ENCODE measurements at places on chromosomes 1 and 21.

DNA sequence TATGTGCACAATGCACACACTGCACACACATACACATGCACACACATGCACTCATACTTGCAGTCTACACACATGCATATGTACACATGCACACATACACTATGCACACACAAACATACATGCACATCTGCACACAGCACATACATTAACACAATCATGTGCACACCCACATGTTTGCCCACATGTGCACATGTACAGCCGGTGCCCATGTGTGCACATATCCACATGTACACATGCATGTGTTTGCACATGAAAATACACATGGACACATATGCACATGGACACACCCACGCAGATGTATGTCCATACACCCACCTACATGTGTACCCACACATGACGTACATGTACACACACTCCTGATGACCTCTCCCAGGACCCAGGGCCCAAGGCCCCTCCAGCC lies 105.1 kb upstream of the ACTRT2 start:
- no peak for DNase-seq

DNA sequence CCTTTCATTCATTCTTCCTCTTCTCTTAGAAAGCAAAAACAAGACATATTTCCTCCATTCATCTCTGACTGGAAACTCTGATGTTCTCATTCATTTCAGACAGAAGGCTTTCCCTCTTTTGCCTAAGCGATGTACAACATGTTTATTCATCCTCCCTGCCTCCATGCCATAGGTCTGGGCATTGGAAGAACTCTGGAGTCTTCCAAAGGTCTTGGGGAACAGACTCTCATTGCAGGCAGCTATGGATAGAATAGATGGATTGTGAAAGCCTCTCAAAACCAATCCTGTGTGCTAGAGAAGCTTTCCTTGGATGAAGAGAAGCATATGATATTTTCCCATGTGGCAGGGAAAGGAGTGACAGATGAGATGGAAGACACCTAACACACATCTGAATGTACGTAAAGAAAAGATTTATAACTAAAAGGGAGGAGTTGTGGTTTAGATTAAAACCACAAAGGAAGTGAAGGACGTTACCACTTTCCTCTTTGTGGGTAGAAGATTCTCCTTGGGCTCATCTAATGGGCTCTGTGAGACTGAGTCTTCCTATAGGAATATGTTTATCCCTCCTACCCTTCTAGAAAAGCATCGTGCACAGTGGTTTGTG lies 38.7 kb downstream of the BCL9 start:
- no peak for DNase-seq

DNA sequence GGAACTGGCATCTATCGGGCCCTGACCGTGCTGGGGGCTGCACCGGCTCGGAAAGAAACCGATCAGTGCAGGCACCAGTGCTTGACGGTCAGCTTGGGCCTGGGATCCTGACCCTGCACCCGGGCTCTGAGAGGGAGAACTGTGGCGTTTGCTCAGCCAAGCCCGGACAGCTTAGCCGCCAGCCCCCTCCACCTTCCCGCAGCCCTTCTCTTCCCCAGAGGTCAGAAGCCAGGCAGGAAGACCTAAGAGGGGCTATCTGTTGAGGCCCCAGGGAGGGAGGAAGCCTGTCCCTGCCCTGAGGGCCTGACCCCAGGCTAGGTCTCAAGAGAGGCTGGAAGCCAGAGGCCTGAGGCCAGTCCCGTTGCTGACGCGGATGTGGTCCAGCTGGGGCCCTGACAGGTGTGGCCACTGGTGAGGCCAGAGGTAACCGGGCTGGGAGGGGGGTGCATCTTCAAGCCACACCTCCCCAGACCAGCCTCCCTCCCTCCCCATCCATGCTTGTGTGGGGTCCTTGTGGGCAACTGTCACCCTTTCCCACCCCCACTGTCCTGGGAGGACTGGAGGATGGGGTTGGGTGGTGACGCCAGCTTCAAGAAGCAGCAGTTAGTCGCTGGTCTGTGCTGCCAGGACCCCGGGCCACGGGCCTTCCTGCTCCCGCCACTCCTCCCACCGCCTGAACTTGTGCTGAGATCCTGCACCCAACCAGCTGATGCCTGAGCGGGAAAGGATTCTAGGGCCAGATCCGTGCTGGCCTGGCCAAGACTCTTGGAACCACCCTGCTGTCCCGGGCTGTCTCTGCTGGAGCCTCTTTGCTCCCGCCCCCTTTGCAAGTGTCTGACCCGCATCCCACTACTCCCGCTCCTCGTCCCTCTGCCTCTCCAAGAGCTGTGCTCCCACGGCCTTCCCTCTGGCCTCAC lies 2.6 kb upstream of the DVL1 start:
- no peak for DNase-seq

GRCh38 chr1:155106862-155107261 lies 20.8 kb upstream of the EFNA1 start:
- no peak for DNase-seq

DNA sequence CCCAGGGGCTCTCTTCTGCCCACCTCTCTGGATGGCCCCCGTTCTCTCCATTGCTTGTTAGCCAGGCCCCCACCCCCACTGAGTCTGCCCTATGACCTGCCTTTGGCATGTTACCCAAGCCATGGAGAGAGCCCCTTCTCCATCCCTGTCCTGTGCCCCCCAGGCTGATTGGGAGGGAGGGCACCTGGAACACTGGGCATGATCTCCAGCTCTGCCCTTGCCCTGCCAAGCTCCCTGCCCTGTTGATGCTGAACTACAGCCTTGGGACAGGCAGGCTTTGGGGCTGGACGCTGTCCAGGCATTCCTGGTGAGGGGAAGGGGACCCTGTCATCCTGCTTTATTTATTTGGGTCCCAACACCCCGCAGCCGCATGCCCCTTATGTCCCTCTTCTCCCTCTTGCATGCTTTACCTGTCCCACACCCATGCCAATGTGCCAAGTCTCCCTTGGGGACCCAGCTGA lies 10.7 kb downstream of the TRIM46 start:
- no peak for DNase-seq

DNA sequence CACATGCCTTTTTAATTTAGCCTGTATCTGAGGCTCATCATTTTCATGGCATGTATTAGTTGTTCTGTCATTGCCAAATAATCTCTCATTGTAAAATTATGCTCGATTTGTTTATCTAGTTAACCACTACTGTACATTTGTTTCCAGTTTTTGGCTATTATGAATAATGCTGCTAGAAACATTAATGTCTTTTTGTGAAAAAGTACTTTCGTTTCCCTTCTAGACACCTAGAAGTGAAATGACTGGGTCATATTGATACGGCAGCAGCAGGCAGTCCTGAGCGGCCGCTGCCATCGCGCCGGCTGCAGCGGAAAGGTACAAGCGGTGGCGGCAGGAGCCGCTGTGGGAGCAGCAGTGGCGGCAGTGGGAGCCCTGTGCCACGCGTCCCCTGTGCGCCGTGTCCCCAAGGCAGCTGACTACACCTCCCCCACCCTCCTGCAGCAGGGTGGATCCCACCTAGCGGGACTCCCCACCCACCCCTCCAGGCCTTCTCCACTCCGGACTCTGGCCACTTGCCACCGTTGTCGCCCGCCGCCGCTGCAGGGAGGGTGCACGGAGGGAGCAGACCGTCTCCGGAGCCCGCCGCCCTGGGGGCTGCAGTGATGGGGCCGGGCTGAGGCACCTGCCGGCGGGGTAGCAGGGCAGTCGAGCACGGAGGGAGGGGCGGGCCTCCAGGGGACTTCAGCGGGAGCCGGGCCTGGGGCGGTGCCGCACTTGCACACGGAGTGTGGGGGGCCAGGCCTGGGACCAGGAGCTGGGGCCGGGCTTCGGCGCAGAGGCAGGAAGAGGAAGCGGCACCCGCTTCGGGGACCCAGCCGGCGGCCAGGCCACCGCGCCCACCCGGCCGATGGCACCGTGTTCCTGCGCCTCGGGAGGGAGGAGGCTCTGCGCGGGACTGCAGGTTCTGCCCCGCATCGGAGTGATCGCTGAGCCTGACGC lies 66.8 kb upstream of the RGS7 start:
- DNase-seq: no peak

- no peak for DNase-seq
Measured at GRCh38 chr1:92940541-92940940, 20.7 kb downstream of the DIPK1A start.

GRCh38 chr1:232016616-232017015 lies 390.0 kb downstream of the DISC1 start:
- DNase-seq: no peak

- peak; percentile 20 for DNase-seq
Measured at GRCh38 chr1:156677616-156678596, 699 bp upstream of the NES start.

GRCh38 chr1:10718083-10718415 lies 78.4 kb downstream of the CASZ1 start:
- no peak for DNase-seq

- DNase-seq: no peak
Measured at GRCh38 chr1:79663916-79664315, 657.4 kb upstream of the ADGRL4 start.

GRCh38 chr1:17538428-17539117 lies 925 bp upstream of the ARHGEF10L start:
- DNase-seq: no peak

GRCh38 chr1:218556016-218556415 lies 210.9 kb downstream of the TGFB2 start:
- DNase-seq: no peak

- no peak for DNase-seq
Measured at GRCh38 chr1:159441360-159441759, 1.8 kb downstream of the OR10J1 start.

DNA sequence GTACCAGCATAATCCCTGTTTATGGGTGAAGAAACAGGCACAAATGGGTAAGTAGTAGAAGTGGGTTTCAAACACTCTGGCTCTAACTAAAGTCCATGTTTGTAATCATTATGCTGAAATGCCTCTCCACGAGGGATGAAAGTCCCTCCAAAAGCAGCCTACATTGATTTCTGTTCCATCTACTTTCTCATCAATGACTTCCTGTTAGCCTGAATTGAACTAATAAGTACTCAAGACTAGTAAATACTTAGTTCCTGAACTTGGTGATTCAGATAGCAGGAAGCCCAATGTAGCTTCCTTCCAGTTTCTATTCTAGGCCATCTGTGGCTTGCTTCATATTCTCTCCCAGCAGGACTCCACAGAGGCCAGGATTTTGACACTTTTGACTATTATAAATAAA lies 11.3 kb upstream of the BACH1 start:
- peak; percentile 30 for DNase-seq

GRCh38 chr1:92968138-92969032 lies 7.1 kb upstream of the DIPK1A start:
- DNase-seq: no peak

DNA sequence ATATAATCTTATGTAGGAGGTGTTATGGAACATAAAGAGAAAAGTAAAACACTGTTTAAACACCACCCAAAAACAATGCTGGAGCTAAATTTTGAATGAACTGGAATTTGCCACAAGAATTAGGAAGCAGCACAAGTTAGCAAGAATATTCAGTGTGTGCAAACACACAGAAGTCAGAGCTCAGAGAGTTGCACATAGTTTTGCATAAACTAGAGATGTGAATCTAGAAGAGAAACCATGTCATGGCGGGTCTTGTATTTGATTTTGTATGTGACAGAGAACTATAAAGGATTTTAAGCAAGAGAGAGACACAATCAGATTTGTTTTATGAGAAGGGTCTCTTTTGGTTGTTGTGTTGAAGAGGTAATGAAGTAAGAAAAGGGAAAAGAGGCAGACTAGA lies 38.2 kb downstream of the SELENOF start:
- no peak for DNase-seq

DNA sequence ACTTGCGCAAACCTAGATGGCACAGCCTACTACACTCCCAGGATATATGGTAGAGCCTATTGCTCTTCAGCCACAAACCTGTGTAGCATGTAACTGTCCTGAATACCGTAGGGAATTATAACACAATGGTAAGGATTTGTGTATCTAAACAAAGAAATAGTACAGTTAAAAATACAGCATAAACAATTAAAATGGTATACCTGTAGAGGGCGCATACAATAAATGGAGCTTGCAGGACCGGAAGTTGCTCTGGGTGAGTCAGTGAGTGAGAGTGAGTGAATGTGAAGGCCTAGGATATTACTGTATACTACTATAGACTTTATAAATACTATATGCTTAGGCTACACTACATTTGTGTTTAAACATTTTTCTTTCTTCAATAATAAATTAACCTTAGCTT lies 99.3 kb downstream of the PLD5 start:
- DNase-seq: no peak

- DNase-seq: no peak
Measured at GRCh38 chr1:193733674-193734073, 547.3 kb upstream of the B3GALT2 start.

DNA sequence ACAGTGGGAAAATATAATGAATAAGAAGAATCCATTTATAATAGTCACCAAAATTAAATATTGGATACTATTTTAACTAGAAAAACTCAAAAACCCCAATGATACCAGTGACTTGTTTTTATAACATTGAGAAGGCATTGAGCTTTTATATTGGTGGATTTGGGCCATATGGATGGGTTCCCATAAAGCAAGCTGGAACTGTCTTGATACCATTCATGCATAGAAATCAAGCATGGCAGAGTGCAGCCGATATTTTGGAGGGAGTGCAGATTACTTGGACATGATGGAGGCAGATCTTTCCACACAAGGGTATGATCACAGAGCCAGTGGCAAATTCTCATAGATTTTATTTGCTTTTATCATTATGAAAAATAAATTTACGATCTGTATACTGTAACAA lies 3.8 kb upstream of the RWDD3 start:
- DNase-seq: no peak

DNA sequence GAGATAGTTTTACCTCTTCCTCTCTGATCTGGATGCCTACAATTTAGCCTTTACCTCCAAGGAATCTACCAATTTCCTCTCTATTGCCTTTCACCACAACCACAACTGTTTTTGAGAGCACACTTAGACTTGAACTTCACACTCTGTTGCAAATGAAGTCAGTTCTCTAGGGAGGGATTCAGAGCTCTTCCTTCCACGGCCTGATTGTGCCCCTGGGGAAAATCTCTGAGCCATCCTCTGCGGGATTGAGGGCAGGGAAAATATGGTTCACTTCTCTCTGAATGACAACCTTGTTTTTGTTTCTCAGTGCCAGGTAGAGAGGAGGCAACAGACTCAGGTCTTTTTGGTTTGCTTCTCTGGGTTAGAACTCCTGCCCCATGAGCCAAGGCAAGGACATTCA lies 35.4 kb upstream of the BCL10 start:
- DNase-seq: no peak

DNA sequence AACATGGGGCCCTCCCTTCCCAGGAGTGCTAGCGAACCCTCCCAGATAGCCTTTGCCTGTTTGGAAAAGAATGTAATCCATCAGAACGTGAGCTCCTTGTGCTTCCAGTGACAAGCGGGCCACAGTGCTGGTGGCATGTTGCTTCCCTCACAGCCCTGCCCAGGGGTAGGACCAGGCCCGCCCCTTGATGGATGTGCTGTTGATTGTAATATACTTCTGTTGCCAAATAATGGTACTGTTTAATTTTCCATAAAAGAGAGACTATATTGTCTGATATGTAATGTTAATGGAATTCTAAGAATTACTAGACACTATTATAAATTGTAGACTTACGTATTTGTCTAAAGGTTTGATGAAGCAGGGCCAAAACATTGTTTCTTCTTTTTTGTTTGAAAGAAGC lies 16.4 kb downstream of the ATP5PO start:
- no peak for DNase-seq
